ENCODE measurements at places on chromosomes 4 and X.
A peak's percentile ranks its signal among the peaks of the same experiment; 100 is the strongest.

DNA sequence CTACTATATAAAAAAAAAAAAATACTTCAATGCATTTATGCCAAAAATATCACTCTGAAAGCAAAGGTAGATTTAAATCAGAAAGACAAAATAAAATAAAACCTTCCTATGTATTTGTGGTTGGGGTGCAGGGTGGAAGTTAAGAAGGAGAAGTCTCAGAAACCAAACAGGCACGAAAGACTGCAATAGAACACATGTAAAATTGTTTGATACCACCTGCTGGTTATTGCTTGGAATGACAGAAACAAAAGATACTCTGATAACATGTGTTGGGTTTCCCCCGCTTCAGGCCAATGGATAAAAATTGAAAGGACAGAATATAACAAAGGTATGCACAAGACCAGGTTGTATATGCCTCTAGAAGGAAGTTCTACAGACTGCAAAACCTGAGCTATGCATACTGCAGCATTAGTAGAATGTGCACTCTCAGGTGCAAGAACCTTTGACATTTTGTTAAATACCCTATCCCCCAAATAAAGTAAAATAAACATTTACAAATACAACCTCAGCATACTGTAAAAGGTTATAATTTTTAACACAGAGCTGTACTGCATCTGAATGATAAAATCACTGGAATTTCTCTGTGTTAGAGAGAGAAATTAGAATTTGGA lies 118.8 kb downstream of the GABRA2 start:
- DNase-seq = no peak

DNA sequence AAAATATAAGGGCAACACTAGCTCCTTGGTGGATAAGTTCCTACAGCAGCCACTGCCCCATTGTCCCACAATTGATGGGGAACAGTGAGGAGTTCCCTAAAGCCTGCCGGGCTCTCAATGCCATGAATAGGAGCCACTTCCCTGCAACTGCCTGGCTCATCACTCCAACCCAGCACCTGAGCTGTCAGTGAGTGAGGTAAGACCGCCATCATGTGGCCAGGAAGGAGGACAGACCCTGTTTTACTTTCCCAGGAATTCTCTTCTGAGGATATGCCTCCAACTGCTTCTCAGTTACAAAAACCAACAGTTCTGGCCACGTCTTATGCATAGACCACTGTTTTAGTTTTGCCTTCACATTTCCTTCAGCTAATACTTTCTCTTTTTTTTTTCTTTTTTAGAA lies 45.5 kb downstream of the SRPX start:
- DNase-seq = no peak

DNA sequence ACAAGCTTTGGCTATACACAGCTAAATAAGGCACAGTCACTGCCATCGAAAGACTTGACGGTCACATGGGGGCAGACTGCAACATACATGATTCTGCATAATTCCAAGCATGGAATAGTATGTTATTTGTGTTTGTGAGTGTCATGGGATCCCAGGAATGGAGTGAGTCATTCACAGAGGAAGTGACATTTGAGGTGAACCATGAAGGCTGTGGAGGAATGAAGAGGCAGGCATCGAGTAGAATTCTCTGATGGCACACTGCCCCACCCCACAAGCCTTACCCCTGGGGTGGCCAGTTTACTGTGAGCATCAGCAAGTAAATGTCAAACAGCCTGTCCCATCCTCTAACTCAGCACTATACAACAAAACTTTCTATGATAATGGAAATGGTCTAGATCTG lies 619.7 kb downstream of the MID1IP1 start:
- DNase-seq = no peak

DNA sequence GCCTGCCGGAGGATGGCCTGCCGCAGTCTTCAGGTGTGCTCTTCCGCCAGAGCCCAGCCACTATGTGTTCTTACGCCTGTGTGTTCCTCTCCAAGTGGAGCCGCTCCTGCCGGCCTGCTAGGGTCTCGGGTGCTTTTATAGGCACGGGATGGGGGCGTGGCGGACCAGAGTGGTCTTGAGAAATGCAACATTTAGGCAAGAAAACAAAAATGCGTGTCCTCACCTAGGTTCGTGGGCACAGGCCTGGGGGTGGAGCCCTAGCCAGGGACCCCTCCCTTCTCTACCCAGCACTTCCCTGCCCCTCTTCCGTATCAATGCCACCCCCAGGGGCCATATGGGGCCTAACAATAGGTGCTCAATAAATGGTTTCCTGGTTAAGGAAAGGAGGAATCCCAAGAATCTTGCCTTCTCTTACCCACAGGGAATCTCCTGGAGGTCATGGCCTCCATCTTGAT lies 34.4 kb upstream of the LRBA start:
- no peak for DNase-seq

DNA sequence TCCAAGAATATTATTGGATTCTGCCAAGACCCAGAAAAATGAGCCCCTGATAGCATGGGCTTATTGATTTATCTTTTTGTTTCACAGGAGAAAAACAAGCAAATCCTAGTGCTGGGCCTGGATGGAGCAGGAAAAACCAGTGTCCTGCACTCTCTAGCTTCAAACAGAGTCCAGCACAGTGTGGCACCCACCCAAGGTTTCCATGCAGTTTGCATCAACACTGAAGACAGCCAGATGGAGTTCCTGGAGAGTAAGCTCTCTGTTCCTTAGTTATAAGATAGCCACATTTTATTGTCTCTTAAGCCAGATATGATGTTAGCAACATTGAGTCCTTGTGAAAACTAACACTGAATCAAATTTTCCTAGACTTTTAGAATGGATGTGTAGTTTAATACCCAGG lies 5.5 kb downstream of the ARL9 start:
- DNase-seq = no peak

- DNase-seq = no peak
Measured at GRCh38 chr4:20172070-20172760, 79.5 kb upstream of the SLIT2 start.

DNA sequence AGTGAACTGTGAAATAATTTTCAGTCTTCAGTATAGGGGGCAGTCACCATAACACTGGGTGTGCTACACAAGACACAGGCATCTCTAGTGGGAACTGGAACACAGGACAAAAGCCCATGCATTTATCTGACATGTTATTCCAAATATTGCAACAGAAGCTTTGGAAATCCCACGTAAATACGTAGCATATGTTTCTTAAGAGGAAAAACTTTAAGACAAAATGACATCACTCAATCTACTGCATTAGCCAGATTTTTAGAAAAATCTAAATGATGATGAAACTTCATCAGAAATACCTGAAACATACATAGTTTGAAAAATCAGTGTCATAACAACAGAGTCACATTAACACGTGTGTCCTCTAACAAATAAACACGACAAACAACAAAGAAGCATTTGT lies 14.5 kb downstream of the SHISA3 start:
- DNase-seq = no peak

GRCh38 chr4:92175250-92175649 lies 128.5 kb upstream of the GRID2 start:
- no peak for DNase-seq

DNA sequence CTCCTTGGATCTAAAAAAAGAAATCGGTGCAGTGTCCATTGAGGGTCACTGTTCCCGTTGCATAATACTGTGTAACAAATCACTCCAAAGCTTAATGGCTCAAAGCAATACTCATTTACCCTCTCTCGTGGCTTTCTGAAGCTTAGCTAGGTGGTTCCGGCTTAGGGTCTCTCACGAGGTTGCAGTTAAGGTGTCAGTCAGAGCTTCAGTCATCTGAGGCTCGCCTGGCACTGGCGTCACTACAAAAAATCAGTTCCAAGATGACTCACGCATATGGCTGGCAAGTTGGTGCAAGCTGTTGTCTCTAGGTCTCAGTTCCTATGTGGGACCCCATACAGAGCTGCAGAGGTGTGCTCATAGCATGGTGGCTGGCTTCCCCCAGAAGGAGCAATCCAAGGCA lies 91.0 kb downstream of the BEND2 start:
- no peak for DNase-seq

DNA sequence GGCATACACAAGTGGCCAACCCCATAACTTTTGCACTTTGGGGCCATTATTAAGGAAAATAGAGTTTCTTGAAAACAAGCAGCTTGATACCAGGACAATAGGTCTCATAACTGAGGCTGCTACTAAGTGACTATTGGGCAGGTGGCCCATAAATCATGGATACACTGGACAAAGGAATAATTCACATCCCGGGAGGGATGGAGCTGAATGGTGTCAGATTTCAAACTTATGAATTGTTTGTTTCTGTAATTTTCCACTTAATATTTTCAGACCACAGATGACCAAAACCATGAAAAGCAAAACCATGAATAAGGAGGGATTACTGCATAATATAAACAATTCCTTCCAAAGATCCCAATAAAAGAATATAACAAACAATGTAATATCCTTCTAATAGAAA lies 114.4 kb downstream of the WDFY3 start:
- no peak for DNase-seq

- peak; percentile 32 for DNase-seq
Measured at GRCh38 chr4:1512738-1513660, 106.8 kb upstream of the NKX1-1 start.

DNA sequence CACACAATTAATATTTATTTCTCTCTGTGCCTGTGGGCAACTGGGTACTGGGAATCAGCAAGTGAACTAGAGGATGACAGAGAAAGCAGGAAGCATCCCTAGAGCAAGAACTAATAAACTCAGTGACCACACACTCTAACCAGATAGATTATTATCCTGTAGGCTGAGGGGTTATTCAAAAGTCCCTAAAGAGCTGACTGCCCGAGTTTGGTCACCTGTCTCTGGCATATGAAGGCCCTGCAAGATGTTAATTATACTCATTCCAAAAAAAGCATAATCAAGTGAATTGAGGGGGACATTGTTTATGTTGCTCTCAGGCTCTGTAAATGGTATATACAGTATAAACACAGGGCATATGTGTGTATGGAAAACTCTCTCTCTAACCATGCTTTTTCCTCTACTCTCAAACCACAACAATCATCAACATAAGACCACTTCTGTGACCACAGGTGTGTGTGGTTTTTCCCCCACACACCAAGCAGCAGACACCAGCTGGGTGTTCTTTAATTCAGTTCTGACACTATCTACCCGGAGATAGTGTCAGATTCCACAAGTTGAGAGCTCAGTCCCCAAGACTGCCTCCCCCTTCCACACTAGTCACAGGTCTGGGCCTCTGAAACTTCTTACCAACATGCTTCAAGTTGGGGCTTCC lies 6.2 kb upstream of the HPSE start:
- DNase-seq = no peak

- DNase-seq = no peak
Measured at GRCh38 chr4:109989618-109990017, 76.9 kb downstream of the EGF start.

DNA sequence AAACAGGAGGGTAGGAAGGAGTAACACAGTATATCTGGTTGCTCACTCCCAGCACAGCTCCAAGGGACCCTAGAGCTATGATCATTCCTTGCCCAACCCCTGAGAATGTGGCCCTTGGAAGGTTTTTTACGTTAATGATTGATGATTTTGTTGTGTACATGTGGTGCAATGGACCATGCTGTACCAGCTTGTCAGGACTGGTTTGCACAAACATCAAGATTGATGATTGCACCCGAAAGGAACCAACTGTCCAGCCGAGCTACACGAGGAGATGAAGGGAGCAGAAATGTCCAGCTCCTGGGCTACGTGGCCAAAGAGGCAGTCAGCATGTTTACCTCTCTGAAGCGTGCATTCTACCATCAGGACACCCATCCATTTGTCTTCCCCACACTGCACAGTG lies 83.2 kb upstream of the USP9X start:
- DNase-seq = no peak

DNA sequence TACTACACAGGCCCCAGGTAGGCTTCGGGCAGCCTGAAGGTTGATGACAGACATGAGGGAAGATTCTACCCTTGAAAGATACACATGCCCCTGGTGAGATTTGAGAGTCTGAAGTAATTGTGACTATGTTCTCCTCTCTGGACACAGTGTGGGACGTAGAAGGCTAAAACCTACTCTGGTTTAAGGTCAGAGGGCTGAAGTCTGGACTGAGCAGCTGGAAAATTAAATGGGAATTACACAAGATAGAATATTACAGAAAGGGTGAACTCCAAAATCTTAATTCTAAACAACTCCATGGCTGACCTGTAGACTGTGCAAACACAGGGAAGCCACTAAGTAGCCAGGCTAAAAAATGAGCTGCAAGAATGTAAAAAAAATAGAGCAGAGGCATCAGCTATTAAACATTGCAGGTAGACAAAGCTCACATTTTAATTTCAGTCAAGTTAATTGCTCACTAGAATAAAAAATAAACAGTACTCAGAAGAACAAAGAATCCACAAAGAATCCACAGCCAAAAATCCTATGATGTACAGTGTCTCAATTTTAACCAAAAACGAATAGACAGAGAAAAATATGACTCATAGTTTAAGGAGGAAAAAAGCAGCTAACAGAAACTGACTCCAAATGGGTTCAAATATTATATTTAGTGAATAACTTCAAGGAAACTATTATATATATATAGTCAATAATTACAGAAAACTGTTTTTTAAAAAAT lies 170.4 kb downstream of the PCDH18 start:
- no peak for DNase-seq

- no peak for DNase-seq
Measured at GRCh38 chr4:36609661-36610060, 328.2 kb downstream of the DTHD1 start.

GRCh38 chrX:136477026-136477425 lies 10.7 kb upstream of the BRS3 start:
- DNase-seq = no peak

DNA sequence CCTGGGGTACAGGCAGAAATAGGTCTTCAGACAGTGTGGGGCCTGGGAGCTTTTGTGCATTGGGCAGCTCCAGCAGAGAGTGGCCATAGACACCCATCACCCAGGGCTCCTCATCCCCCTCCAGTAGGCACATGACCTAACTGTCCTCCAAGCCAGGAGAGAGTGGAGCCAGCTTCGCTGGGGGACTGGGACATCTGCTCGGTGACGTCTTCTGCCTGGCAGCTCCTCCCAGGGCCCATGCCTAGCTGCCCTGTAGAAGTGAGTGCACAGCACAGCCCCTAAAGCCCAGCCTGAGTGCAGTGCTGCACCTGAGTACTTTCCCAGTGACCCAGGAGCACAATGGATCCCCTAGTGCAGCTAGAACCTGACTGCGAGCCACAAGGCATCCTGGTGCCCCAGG lies 279.7 kb upstream of the SLC7A11 start:
- no peak for DNase-seq

DNA sequence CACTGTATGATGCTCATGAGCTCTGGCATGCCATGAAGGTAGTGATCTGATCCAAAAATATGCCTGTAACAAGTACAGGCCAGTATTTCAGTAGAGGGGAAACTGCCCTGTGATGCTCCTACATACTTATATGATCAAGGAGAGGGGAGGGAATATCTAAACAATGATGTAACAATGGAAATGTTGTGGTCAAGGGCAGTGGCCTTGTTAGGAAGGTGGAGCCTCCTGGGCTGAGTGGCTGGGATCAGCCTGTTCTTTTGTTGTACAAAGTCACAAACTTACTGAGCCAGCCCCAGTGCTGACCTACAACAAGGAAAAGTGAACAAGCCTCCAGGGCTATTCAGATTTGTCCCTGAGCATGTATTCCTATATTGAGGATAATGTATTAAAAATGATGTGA lies 70.3 kb downstream of the ANXA10 start:
- no peak for DNase-seq

All from stimulated activated CD4-positive, alpha-beta T cell treated with anti-CD3 and anti-CD28 coated beads, Interleukin-1b, Interleukin-23, amount 100 ng/mL, for 24 hours (primary cell).